Stimulated activated CD8-positive, alpha-beta memory T cell treated with anti-CD3 and anti-CD28 coated beads, Interleukin-7, amount 100 ng/mL, for 1 hour (primary cell): ENCODE measurements at places on chromosomes 3 and 15.

DNA sequence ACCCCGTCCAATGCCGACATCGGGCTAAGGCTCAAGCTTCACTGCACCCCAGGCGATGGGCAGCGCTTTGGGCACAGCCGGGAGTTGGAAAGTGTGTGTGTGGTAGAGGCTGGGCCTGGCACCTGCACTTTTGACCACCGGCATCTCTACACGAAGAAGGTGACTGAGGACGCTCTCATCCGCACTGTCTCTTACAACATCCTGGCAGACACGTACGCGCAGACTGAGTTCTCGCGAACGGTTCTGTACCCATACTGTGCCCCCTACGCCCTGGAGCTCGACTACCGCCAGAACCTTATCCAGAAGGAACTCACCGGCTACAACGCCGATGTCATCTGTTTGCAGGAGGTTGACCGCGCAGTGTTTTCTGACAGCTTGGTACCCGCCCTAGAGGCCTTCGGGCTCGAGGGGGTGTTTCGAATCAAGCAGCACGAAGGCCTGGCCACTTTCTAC, 1.0 kb downstream of the PDE12 start:
- DNase-seq = no peak

DNA sequence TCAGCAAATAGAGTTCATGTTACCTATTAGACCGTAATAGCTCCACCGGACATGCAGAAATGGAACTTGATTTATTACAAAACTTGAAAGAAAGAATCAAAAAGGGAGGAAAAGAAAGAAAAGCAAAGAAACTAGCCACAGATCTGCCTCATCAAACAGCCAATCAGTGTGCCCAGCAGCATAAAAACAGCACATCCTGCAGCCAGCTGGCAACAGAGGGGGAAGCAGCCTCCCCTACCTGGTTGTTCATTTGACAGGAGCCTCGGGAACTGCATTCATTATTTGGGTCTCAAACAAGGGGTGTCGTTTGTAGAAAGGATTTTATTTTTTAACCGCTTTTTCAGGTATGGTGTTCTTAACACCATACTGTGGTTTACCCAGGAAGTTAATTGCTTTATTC, 181.5 kb upstream of the TOPAZ1 start:
- DNase-seq = no peak

GRCh38 chr3:117628823-117629291, 919.3 kb downstream of the TUSC7 start:
- DNase-seq = no peak

GRCh38 chr15:80562846-80563245, 132.3 kb upstream of the ABHD17C start:
- DNase-seq = no peak

DNA sequence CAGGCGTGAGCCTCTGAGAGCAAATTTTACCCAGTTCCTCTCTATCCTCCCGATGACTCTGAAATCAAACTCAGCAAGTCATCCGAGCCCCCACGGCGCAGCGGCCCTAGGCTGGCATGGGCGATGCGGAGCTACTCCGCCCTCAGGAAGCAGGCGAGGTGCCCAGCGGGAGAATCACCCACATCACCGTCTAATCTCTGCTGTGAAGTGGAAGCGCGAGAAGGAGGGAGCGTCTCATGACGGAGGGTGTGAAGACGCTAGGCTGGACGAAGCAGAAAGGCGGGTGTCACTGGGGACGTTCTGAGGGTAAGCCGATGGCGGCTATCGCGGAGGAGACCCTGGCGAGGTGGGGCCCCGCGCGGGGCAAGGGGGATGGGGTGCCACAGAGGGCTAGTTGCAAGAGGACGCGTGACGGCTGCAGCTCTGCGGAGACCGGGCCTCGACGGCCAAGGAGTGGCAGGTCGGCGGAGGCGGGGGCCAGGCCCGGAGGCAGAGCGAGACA, 9.1 kb upstream of the GNAI2 start:
- no peak for DNase-seq

- DNase-seq = no peak
These were observed 8.4 kb downstream of the ACP3 start for GRCh38 chr3:132325634-132326033.

DNA sequence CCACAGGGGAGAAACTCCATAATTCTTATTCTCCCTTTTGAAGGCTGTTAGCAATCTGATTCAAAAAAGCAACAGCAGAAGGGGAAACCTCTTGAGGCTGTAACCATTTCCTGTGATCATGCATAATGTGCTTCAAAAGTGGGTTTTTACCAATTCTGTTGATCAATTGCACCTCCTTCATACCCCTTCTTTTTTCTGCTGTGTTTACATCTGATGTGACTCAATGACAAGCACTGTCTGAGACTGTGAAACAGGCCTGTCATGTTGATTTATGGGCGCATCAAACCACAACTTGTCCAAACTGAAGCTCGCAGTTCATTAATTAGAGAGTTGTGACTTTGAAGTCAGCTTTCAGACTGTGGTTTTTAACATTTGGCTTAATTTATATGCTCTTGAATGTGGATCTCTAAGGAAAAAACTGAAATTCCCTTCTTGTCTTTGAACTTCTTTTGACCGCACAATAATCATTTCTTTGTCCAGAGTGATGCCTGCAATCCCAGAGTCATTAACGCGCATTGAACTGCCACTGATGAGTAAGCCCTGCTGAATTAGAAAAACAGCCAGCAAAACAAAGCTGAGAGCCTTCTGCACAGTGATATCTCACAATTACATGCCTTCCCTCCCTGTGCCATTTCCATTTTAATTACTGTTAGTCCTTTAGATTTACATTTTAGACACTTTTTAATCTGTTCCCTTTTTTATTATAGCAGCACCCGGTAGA, 532.8 kb downstream of the FOXP1 start:
- DNase-seq = no peak

DNA sequence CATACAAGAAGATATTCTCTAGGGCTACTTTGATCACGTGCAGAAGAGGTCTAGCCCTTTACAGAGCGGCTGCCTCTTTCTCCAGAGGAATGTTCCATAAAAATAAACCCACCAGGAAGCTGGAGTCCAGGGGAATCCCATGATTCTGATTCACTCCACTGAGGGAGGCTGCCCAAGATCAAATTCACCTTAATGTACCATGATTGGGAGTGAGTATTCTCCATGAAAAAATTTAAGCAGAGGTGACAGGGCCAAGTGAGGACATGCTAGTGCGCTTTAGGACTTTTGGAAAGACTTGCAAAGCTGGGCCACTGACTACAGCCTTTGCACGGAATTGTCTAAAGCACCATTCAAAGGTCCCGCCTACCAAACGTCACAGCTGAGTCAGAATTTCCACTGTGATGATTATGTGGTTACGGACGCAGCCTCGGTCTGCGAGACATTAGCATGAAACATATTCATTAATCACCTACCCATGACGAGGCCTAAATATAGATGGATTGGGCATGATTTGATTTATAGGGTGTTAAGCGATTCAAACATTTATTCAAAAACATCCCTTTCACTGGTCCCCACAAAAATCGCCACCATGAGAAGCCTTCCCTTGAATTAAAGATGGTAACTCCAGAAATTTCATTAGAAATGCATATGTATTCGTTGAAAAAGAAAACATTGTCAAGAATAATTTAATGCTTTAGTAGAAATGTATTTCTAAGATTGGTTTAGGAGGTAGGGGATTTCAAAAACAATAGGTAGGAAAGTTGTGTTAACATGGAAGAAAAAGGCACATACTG, 152.6 kb downstream of the GREM1 start:
- DNase-seq = no peak

DNA sequence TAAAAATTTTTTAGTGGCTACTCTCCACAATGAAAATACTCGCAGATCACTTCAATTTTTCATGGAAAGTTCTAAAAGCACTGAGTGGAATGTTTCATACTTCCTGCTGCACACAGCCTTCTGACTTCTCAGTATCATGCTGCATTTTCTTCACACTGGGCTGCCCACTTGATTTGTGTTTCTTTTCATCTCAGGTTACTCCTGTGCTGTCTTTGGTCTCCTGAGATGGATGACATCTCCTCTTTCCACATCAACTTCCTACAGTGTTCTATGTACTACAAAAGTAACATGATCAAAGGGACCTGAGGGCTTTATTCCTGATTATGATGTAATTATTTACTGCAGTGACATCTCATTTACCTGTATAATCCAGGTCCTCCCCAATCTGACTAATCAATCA, 927.7 kb downstream of the ROBO2 start:
- no peak for DNase-seq

GRCh38 chr15:92801774-92802464, 98.2 kb upstream of the CHD2 start:
- no peak for DNase-seq

- DNase-seq = no peak
These were observed 66.6 kb downstream of the KCNMB2 start for GRCh38 chr3:178602856-178603255.

- DNase-seq = no peak
These were observed 6.8 kb upstream of the TMF1 start for GRCh38 chr3:69058947-69059224.

- DNase-seq = no peak
These were observed 339.8 kb upstream of the WNT5A start for GRCh38 chr3:55826731-55827496.

DNA sequence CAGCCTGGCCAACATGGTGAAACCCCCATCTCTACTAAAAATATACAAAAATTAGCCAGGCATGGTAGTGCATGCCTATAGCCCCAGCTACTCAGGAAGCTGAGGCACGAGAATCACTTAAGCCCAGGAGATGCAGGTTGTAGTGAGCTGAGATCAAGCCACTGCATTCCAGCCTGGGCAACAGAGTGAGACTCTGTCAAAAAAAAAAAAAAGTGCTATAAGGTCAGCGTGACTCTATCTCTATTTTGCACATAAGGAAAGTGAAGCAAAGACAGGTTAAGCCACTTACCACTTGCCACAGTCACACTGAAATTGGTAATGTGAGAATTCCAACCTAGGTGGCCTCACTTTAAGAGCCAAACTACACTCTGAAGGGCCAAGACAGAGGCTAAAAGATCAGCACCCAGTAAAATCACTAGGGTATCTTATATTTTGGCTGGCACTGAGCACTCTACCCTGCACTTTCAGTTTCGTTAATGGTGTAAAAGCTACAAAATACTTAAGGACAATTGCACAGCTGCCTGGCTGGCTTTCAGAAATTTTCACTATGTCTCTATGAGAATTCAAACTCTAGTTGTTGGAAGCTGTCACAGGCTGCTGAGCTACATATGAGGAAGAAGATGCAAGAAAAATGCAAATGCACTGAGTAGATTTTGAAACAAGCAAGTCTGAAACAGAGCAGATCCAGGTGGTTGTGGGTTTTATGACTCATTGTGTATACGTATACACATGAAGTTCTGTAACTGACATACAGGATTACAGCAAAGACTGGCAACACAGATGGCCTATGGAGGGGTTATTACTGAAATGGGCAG, 32.7 kb downstream of the TRANK1 start:
- DNase-seq = no peak

GRCh38 chr3:15728766-15729165, 69.0 kb downstream of the ANKRD28 start:
- DNase-seq = no peak

- no peak for DNase-seq
These were observed 12.8 kb downstream of the GCSAM start for GRCh38 chr3:112119962-112120836.

- DNase-seq = no peak
These were observed 22.9 kb downstream of the ATP8B4 start for GRCh38 chr15:50095938-50096821.

DNA sequence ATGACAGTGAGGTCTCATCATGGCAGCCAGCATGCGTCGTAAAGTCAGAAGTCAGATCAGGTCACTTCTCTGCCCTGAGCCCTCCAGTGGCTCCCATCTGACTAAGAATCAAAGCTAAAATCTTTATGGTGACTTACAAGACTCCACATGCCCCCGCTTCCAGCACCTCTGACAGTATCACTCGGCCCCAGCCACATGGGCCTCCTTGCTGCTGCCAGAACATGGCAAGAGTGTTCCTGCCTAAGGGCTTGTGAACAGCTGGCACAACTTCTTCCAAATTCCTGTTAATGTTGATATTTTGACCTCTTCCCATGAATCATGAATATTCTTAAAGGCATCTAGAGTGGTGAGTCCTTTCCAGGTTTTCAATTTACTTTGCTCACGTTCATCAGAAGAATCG, 20.5 kb downstream of the POLR2M start:
- no peak for DNase-seq

DNA sequence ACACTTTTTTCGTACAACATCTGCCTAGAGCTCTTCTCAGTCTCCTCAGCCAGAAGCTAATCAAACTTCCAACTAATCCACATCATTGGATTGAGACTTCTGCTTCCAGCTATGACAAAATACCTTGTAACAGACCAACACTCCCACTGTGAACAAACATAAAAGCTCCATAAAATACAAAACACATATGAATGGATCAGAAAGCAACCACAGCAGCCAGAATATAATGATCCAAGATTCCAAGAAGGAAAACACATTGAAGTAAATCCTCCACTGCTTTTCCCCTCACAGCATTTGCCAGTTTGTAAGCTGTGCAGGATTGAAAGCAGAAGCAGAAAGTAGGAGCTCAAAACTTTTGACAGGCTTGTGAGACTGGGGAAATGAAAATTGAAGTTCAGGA, 863.2 kb downstream of the TUSC7 start:
- DNase-seq = no peak

DNA sequence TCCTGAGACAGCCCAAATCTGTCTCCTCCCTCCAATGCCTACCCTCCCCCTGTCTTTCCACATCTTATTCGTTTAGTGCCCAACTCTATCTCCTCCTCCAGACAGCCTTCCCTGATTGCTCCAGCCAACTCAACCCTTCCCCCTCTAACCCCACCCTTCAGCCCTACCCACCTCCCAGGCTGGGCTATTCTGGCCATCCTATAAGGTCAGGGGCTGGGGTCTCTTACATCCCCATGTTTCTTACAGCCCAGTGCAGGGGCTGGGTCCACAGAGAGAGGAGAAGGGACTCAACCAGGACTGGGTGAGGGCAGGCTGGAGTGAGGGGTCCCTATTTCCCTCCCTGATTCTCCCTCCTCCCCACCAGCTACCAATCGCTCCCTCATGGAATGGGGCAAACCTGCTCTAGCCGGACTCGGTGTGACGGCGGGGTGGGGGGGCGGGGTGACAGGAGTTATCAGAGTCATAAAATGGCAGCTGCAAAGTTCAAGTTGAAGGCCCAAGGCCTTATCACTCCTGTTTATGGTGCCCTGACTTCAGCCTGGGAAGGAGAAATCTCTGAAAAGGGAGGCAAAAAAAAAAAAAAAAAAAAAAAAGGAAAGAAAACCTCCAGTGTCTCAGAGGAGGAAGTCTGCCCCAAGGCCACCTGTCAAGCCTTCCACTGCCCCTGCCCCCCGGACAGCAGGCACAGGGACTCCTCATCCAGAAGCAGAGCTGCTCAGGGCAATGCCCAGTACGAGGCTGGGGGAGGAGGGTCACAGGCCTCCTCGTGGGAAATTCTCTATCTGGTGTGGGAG, 2.1 kb downstream of the VIPR1 start:
- no peak for DNase-seq

GRCh38 chr3:57943525-57944495, 64.4 kb upstream of the FLNB start:
- DNase-seq = no peak

- DNase-seq = no peak
These were observed 18.6 kb downstream of the WHAMM start for GRCh38 chr15:82828075-82828474.

GRCh38 chr3:15199493-15200105, 6.4 kb upstream of the CAPN7 start:
- no peak for DNase-seq

- no peak for DNase-seq
These were observed 28.3 kb upstream of the BHLHE40 start for GRCh38 chr3:4950948-4951347.
